Daoy (cell line): ENCODE measurements at places on chromosomes 6 and 20. TPM values are rescaled to one million over a fixed set of nuclear protein-coding genes. Genes with fewer than 3 reads are reported as not detected.

The F13A1 gene
- total RNA-seq = 0.06 and 0.12 TPM in 2 replicates

The ZBTB12 gene
- total RNA-seq = 7.5 and 9.8 TPM in 2 replicates

The TNFRSF21 gene
- 38.7 and 39.3 TPM in 2 replicates for total RNA-seq

The ULBP3 gene
- total RNA-seq = 27.3 and 36.4 TPM in 2 replicates

The CDSN gene
- total RNA-seq = not detected in 2 replicates

The PRIM2 gene
- 103 and 112 TPM in 2 replicates for total RNA-seq

DNA sequence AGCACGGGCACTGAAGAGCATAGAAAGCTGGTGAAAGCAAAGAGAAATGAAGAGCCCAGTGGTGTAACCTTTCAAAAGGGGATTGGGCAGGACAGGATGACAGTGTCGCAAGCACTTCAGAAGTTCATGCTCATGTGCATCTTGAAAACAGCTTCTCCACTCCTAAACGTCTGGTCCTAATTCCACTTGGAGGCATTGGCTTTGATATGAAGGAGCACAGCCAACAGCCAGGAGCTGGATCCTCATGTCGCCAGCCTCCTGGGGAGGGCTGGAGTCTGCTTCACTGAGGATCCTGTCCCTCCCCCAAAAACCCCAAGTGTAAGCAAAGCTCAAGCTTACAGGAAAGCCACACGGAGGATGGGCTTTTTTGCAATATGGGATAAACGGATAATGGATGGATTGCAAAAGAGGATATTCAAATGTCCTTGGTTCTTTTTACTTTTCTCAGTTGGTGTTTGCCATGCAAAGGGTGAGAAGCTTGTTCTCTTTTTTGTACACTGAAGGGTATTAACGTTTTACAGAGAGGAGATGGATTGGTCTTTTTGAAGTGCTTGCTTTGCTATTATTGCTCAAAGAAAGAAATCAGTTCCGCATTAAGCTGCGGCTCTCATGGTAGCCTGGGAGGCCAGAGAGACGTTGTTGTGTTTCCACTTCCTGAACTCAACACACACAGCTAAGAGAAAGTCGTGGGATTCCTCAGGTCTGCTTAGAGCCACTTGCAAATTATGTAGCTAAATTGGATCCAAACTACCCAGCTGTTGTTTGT lies 92.2 kb downstream of the SIM1 start:
- DNase-seq = no peak

DNA sequence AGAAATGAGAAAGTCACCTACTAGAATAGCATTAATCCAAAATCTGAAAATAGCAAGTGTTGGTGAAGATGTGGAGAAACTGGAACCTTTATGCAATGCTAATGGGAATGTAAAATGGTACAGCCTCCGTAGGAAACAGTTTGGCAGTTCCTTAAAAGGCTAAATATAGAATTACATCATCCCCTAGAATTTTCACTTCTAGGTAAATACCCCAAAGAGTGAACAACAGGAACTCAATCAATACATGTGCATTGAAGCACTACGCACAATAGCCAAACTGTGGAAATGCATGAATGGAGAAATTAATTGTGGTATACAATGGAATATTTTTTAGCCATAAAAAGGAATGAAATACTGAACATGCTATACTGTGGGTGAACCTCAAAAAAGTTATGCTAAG lies 982.0 kb upstream of the FLRT3 start:
- no peak for DNase-seq

DNA sequence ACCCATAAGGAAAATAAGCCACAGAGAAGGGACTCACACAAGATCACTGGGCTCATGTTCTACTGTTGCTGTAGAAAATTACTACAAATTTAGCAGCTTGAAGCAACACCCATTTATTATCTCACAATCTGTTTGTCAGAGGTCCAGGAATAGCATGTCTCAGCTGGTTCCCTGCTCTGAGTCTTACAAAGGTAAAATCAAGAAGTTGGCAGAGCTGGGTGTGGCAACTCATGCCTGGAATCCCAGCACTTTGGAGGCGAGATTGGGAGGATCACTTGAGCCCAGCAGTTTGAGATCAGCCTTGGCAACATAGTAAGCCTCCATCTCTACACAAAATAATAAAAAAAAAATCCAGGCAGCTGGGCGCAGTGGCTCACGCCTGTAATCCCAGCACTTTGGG lies 28.5 kb upstream of the ZNF831 start:
- no peak for DNase-seq

DNA sequence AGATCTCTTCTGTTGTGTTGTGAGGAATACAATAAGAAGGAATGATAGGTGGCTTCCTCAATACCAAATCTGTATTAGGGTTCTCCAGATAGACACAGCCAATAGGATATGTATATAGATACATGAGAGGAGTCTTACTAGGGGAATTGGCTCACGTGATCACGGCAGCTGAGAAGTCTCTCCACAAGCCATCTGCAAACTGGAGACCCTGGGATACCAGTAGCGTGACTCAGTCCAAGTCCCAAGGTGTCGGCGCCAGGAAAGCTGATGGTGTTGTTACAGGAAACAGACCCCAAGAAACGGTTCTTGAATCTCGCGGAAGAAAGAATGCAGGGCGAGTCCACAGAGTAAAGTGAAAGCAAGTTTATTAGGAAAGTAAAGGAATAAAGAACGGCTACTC lies 61.4 kb downstream of the SYTL3 start:
- peak; percentile 78 for DNase-seq

GRCh38 chr6:97085772-97086171 lies 161.2 kb downstream of the KLHL32 start:
- DNase-seq = no peak

DNA sequence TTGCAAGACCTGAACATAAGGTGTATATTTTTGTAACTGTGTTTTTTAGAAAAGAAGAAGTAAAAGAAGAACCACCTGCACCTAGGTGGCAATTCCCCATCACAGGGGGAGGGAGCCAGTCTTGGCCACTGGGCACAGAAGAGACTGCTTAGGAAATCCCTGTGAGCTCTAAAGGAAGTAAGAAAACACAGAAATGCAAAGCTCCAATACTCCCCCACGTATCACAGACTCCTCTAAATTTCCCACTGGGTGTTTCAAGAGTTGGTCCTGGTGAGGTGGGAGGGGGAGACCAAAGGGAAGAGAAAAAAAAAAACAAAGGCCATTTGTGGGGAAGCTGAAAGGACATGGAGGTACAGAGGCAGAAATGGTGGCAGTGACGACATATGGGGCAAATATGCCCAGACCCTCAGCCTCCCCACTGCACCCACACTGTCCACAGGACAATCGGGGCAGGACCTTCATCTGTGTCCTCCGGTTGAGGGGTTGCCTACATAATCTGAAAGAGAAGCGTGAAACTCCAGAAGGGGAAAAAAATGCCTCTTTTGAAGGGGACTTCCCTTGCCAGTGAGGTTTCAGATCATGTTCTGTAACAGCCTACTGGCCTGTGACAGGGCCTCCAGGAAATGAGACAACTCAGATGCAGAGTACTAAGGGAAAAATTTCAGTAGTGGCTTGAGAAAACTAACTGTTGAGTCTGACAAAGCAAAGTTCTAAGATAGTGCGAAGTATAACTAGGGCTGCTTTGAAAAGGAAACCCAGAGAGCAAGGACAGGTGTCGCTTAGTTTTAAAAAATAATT lies 226.2 kb upstream of the MARCKS start:
- DNase-seq = peak; percentile 78

DNA sequence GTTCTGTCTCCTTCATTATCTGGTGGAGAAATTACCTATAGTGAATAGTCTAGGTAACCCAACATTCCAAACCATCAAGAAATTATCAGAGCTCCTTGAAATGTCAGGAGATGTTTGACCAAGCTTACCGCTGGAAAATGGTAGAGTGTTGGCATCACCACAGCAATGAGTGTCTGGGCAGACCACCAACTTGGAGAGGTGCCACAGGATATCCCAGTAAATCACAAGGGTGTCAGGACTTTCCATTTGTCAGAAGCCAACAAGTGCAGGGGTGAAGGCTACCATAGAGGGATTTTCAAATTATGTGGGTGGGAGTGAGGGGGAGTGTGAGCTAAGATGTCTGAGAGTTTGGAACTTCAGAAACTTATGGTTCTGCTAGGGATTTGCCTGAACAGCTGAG lies 73.2 kb downstream of the VGLL2 start:
- DNase-seq = peak; percentile 22

DNA sequence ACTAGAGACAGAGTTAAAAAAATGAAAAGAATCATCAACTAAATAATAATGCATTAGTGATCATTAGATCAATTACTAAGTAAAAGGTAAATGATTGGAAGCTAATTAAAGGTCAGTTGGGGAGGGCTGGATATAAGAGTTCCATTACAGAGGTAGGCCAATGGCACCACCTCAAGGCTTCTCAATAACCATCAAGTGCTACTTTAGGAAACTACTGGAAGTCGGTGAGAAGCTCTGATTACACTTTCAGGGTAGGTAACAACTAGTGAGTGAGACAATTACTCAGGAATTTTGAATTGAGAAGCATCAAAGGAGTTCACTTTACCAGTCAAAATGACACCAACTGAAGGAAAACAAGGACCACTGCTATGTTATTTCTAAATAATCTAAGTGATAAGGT lies 90.2 kb upstream of the HDAC2 start:
- no peak for DNase-seq

- no peak for DNase-seq
Observed at GRCh38 chr20:24406750-24407149, 62.7 kb upstream of the SYNDIG1 start.

GRCh38 chr20:31644701-31645100 lies 7.0 kb downstream of the COX4I2 start:
- DNase-seq = no peak
